ENCODE measurements at places on chromosomes 5 and 9.
A peak's percentile ranks its signal among the peaks of the same experiment; 100 is the strongest.

GRCh38 chr5:850511-851006 lies at the start of gene ZDHHC11:
ZDHHC11 (minus strand) TSS chr5:850986; CDS start chr5:850602, 384 bp downstream.
- no peak for DNase-seq

GRCh38 chr9:36194326-36195000 lies 3.7 kb downstream of the CLTA start:
- DNase-seq, result no peak

- DNase-seq, result peak; percentile 85
These were observed 90.6 kb downstream of the RALGPS1 start for GRCh38 chr9:127004946-127005769.

DNA sequence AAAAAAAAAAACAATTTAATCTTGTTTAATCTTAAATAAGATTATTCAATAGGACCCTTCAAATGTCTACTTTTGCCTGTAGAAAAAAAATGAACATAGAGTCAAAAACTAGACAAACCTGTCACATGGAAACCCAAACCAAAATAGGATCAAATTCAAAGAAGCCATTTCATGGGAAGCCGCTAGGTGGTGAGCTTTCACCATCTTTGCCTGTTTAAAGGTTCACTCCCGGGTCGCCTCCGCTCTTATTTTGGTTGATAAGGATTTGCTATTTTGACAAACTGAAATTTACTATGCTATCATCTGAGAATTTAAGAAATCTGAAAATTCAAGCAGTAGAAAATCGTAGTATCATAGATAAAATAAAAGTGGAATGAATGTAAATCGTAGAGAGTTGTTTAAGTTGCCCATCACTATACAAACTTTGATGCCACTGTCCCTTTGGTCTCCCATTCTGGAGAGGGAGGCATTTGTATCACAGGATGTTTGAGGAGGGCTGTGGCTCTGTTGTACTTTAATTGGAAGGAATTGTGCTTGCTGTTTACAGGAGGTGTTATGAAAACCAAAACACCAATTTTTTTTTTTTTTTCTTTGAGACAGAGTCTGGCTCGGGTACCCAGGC lies 43.5 kb upstream of the DNAH5 start:
- DNase-seq, result no peak

GRCh38 chr9:134982311-134982710 lies 64.6 kb upstream of the FCN1 start:
- no peak for DNase-seq

- no peak for DNase-seq
These were observed 38.5 kb upstream of the ITGA2 start for GRCh38 chr5:52950686-52951085.

- DNase-seq, result no peak
These were observed 16.3 kb downstream of the ARHGEF28 start for GRCh38 chr5:73642344-73642743.

DNA sequence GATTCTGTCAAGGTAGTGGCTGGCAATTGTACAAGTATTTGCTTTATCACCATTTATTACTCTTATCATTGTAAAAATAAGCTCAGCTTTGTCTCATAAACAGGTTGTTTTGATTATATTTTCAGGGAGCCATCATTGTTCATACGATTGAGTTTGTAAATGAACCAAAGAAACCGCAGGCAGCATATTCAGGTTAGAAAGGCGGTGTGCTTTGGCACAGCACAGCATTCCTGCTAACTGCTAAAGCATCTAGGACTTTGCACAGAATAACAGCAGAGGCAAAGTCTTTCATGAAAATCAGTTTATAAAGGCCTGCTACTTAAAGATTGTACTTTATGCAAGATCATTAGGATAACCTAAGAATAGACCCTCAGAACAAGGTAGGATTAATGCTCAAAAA lies 281.5 kb upstream of the SLC24A2 start:
- DNase-seq, result no peak

DNA sequence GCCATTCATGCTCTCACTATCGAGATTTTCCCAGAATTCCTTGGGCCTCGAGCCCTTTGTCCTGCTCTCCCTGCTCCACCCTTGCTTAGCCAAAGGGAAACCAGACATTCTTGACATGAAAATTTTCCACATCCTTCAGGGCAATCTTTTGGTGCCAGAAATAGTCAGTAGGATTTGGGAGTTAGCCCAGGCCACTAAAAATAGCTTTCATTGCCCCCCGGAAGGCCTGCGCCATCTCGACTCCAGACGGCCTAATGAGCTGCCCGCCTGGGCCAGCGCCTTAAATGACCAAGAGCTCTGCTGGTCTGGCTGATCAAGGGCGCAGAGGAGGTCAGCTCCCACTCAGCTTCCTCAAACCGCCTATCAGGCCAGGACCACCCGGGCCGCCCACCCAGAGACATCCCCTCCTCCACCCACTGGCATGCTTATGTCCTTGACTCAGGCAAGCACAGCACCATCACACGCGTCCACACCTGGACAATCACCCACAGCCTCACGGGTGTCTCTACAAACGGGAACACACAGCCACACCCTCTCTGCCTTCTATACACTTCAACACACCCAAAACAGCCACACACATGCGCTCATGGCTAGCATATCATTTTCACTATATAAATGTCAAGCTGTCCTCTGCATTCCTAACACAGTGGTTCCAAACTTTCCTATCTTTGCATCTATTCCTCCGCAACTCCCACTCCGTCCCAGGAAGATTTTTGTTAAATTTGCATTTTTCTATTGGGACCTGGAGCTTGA lies 20.9 kb downstream of the DUSP1 start:
- no peak for DNase-seq

DNA sequence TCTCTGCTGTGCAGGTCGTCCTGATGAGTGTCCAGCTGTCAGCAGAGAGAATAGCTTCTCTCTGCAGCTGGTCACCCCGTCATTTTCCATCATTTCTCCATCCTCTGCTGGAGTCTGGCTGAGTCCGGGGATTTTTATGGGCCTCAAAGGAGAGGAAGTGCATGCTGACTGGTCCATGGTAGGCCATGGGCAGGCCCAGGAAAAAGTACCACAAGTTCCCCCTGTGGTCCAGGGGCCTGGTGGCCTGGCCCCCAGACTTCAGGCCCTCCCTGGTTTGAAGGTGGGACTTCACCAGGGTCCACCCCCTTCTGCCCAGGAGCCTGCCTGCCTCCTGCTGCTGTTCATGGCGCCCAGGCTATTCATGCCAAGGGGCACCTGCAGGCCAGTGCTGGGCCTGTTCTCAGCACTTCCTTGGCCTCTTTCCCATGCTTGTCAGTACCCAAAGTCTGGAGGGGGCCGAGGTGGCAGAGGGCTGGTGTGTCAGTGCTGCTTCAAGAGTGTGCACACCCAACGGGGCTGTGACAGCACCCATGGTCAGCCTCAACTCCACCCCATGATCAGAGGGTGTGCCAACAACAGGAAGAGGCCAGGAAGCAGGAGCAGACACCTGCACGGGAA lies 7.3 kb upstream of the MTMR12 start:
- no peak for DNase-seq

- DNase-seq, result no peak
These were observed 107.7 kb upstream of the GRIN3A start for GRCh38 chr9:101846161-101846560.

DNA sequence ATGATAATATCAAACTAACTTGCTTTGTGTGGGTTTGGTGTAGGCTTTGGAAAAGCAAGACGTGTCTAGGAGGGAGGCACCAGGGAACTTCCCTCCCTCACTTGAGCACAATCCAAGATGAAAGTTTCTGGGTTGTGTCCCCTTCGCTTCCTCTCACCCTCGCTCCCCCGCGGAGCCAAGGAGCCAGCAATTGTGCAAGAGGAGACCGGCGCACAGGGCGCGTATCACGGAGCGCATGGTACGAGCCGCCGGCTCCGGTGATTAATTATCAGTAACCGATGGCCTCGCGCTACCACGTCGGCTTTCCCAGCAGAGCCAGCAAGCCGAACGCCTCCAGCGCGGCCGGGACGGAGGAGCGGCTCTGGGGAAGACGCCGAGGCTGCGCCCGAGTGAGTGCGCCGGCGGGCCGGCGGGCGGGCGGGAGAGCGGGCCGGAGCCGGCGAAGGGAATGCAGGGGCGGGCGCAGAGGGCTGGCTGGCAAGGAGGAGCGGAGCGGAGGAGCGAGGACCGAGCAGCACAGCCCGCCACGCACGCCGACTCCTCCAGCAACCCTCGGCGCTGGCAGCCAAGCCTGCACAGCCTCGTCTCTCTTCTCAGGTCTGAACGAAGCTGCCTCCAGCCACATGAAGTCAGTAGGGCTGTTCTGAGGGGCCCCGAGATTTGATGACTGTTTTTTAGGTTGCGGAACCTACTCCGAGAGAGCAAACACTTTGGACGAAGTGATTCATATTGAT lies 143.6 kb downstream of the BNC2 start:
- DNase-seq, result no peak

DNA sequence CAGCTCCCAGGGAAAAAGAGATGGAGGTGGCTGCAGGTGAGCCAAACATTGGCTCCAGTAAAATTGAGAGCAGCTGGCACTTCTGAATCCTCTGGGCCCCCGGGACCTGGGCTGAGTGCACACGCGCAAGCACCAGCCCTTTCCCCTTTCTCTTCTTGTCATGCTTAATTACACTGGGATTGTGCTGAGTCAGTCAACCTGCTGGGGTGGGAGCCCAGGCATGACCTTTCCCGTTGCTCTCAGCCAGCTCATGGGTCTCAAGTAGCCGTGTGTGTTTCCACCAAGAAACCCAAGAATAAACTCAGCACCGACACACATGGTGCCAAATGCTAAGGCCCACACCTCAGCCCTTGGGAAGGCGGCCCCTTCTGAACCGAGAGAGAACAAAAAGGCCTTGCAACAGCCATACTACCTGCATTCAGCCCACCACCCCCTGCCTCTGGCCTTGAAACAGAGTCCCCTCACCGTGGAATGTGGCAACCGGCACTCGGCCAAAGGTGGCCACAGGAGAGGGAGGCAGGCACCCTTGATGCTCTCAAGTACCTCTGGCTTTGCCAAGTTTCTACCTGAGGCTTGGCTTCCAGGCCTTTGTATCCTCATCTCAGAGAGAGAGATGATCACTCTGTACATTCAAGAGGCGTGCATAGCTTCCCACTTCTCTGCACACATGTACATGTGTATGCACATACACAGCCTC lies 28.1 kb downstream of the SLIT3 start:
- DNase-seq, result no peak

DNA sequence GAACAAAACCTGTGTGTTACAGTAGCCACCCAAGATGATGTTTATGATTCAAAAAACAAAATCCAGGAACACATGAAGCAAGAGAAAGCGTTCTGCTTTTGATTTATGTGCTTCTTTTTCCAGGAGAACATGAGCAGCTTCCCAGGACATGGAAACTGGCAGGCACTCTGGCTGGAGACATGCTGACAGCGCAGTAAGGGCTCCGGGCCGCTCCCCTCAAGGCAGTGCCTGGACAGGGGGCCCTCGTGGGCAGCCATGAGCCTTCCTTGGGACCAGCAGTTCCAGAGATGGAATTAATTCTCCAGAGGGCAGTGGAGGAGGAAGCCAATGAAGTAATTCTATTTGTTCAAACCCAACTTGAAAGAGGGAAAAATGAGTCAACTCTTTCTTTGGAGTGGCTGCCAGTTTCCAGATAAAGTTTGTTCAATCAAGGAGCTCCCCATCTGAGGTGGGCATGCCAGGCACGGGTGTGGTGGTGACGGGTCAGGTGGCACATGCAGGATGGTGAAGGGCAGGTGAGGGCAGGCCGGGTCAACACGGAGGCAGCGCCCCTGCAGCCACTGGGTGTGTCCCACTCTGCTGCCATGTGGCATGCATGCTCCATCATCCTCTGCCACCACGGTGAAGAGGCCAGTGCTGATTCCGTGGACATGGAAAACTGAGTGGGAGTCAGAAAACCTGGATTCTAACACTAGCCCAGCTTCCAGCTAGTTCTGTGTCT lies 83.8 kb downstream of the OTULIN start:
- DNase-seq, result no peak

GRCh38 chr5:178576591-178577351 lies 13.4 kb downstream of the COL23A1 start:
- DNase-seq, result no peak

DNA sequence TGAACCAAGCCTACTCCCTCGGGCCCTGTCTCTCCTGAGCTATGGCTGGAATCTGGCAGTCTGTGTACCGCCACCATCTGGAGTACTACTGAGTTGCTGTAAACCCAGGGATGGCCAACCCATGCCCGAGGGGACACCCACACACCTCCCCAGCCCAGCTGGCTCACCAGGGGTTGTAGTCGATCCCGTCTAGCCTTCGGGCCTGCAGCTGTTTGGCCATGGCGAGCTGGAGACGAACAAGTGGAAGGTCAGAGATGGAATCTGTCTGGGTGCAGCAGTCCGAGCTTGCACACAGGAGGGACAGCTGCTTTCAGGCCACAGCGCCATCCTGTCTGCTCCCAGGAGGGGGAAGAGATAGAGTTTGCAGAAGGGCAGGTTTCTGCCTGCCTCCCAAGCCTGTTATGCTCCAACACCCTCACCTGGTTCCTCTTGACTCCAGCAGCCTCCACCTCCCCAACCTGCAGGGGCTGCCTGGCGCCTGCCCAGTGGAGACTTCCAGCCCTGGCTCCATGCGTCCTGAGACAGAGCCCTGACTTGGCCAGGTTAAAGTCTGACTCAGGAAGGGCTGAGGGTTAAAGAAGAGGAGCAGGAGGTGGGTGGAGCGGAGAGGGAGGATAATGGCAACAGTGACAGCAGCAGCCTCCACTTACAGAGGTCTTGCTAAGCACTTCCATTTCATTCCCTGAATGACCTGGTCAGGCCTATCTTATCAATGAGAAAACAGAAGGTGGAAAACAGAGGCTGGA lies 15.8 kb upstream of the SPOUT1 start:
- DNase-seq, result no peak

- DNase-seq, result no peak
These were observed 136.3 kb downstream of the ACTBL2 start for GRCh38 chr5:57346328-57346727.

DNA sequence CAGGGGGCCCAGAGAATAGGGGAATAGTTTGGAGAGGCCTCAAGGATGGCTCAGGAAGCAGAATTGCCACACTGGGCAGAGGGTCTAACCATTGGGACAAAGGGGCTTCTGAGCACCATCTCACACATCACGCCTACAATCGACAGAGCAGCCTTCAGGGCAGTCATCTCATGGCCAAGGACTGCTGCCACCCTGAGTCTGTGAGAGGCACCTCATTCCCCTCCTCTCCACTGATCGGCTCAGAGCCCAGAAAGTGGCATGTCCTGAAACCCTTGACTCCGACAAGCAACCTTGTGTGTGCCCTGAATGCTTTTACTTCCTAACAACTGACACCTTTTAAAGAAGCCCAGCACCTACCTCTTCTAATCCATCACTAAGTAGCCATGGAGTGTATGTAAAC lies 128.9 kb upstream of the PTPN3 start:
- no peak for DNase-seq

DNA sequence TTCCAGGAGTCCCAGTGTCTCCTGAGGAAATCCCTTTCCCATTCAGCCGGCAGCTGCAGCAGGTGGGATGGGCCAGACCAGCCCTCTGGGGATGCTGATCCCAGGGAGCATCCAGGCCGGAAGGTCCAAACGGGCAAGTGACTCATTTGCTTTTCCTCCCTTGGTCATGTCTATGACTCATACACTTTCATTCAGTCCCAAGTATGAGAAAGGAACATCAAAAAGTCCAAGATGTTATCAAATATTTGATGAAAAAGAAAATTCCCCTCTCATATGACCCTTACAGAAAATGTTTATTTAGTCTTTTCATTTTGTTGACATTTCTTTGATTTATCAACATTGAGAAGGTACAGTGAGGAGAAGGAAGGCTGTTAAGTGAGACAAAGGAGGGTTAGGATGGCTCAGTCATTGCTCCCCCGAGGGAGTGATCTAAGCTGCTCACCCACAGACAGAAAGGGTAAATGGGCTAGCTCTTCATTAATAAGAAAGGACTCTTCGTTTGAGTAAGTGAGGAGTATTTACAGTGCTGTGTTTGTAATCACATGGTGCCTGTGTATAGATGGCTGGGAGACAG lies 117.6 kb upstream of the ANKRD55 start:
- DNase-seq, result no peak

GRCh38 chr5:5320062-5320805 lies 102.2 kb upstream of the ICE1 start:
- DNase-seq, result no peak

Data from CD4-positive, alpha-beta memory T cell (primary cell).